ENCODE measurements at places on chromosomes 7 and 10.

- DNase-seq, result peak; percentile 5
Observed at GRCh38 chr7:41738336-41738735, 35.4 kb upstream of the INHBA start.

DNA sequence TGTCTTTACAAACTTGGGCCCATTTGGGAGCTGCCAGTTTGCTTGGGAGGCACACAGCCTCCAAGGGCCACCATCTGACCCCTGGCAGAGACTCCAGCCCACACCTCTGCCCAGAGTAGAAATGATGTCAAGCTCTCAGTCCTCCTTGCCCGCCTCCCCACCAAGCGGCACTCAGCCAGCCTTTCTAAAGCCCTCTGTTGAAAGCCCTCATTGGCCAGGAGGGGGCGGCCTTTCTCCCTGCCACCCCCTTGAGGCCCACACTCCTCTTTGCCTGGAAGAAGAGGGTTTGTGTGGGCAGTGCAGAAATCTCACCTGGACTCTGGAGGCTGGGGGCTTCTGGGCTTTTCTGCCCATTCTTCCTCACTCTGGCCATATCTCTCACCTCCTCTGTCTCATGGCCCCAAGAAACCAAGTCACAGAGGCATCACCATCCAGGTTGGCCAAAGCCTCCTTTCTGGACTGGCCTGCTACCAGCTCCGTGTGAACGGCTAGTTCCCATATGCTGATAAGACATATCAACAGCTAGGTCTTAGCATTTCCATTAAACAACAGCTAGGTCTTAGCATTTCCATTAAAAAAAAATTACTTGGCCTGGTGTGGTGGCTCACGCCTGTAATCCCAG is 36.1 kb downstream of the UBTD1 start:
- DNase-seq, result peak; percentile 21

- no peak for DNase-seq
Observed at GRCh38 chr7:89857767-89858166, 296.5 kb upstream of the STEAP1 start.

DNA sequence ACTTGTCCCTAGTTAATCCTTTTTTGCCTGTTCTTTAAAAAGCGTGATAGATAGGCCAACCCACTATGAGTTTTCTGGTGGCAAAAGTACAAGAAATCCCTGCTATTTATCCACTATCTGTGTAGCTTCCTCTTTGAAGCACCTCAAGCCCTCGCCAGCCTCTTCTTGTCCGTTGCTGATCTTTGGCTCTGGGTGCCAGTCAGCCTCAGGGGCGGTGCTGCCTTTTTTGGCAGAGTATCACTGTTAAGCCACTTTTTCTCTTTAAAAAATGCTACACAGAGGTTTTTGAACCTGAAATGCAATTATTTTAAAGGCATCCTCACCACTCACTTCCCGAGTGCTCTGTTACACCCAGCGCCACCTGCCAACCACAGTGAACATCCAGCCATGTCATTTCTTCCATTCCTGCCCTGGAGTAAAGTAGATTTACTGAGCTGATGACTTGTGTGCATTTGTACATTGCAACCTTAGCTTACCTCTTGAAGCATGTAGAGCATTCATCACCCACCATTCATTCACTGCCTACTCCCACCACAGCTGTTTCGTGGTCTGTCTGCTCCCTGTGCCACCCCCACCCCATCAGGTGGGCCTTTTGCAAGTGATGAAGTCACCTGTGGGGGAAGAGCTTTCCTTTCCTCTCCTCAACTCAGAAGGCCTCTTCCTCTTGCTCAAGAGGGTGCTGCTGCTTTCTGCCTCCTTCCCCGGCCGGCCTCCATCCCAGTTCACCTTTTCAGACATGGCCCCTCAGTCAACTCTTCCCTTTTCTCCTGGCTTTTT is 414.2 kb upstream of the GALNT17 start:
- no peak for DNase-seq

DNA sequence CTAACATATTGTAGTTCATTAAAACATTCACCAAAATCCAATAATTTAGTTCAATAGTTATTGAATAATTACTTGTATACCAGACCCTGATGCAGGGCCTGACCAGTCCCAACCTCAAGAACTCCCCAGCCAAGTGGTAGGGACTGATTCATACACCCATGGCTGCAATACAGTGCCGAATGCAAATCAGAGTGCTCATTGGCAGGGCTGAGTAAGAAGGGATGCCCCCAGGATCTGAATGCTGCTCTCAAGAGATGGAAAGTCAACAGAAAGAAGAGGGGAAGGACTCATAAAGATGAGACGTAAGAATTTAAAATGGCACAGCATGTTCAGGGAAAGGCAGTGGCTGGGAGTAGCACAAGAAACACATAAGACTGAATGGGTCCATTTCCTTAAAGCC is 29.9 kb downstream of the ZNF438 start:
- peak; percentile 73 for DNase-seq

- DNase-seq, result no peak
Observed at GRCh38 chr7:108580298-108580697, 10.6 kb downstream of the DNAJB9 start.

DNA sequence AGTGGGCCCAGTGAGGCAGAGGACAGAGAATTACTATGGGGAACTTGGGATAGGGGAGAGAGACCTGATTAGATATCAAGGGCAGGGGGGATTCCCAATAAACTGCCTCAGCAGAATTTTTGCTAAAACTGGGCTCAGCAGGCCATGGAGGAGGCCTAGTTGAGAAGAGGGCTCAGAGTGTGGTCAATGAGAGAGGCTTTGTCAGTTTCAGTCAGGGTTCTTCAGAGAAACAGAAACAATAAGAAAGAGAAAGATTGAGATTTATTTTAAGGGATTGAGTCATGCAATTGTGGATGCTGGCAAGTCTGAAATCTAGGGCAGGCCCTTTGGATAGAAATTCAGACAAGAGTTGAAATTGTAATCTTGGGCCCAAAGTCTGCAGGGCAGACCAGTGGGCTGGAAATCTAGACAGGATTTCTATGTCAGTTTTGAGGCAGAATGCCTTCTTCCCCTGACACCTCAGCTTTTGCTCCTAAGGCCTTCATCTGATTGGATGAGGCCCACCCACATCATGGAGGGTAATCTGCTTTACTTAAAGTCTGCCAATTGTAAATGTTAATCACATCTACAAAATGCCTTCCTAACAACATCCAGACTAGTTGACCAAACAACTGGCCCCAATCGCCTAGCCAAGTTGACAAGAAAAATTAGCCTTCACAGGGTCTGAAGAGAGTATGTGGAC is 33.5 kb upstream of the CCSER2 start:
- no peak for DNase-seq

- DNase-seq, result no peak
Observed at GRCh38 chr7:79877874-79878465, 256.7 kb upstream of the GNAI1 start.

GRCh38 chr7:92645114-92646061 is 55.2 kb upstream of the FAM133B start:
- DNase-seq, result no peak

GRCh38 chr7:106061301-106061979 is 50.7 kb downstream of the SYPL1 start:
- DNase-seq, result no peak

DNA sequence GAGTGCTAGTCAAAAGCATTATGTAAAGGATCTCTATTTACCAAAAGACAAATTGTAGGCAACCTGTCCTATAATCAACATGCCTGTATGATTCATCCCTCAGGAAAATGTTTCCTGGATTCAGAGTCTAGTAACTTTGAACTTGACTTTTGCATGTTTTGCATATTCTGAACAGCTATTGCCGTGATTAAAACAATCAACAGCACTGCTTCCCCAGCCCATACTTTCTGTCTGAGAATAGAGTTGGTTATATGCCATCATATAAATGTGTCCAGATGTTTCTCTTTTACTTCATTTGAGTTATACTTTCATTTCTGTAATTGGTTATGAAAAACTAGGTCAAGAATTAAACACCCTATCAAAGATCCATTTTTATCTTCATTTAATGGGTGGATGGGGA is 83.5 kb downstream of the ZMYND11 start:
- no peak for DNase-seq

DNA sequence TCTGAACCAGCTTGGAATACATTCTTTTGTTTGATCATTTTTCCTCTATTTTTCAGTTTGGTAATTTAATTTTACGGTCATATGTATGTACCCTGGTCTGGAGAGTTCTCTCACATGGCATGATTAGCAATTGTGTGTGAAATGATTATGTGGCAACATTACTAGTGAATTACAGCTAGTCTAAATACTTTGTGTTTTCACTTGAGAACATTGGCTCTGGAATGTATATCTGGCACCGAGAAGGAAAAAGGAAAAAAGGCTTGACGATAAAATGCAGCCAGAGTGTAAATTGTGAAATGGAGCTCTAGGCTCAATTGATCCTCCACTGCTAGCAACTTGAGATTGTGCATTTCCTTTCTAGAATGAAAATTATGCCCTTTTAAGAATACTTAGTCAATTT is 397.2 kb downstream of the EXOC4 start:
- peak; percentile 5 for DNase-seq

GRCh38 chr10:125006921-125007426 is 65.1 kb downstream of the ZRANB1 start:
- DNase-seq, result no peak

- DNase-seq, result no peak
Observed at GRCh38 chr10:132520177-132520811, 17.3 kb upstream of the INPP5A start.

DNA sequence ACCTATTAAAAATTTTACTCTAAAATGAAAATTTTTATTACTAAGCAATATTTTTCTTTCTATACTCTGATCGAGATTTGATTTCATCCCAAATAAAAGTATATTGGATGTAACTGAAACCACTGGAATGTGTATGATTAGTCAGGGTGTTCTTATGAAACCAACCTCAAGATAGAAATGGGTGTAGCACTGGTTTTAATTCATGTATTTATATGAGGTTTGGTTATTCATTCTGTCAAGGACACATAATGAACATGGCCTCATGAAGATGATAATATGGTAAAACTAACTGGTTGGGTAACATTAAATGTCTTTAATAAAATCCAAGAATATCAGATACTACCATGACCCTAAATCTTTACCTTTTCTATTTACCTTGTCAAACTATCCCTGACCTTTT is 197.7 kb downstream of the SEMA3A start:
- no peak for DNase-seq

Measured in CD14-positive monocyte (primary cell).